ENCODE measurements at places on chromosomes 7 and 10. TPM values are rescaled to one million over a fixed set of nuclear protein-coding genes. Genes with fewer than 3 reads are reported as not detected.

Gene NXPH1
- not detected for total RNA-seq

Gene ARHGEF35
- total RNA-seq = 0.19 TPM

Gene OR2A5
- total RNA-seq = not detected

Gene ADAM12
- 0.65 TPM for total RNA-seq

Gene ERVW-1
- total RNA-seq = not detected

Gene FFAR4
- total RNA-seq = not detected

Gene BLNK
- total RNA-seq = not detected

Gene XPNPEP1
- 205 TPM for total RNA-seq

Gene PPP1R9A
- total RNA-seq = 9.5 TPM

Gene SRRM3
- 0.67 TPM for total RNA-seq

Gene RABGEF1
- total RNA-seq = 26.0 TPM

Gene EPHA1
- not detected for total RNA-seq
